Bronchial epithelial cell (primary cell): ENCODE measurements at places on chromosomes 2 and 18. TPM values are rescaled to one million over a fixed set of nuclear protein-coding genes. Genes with fewer than 3 reads are reported as not detected.

DNA sequence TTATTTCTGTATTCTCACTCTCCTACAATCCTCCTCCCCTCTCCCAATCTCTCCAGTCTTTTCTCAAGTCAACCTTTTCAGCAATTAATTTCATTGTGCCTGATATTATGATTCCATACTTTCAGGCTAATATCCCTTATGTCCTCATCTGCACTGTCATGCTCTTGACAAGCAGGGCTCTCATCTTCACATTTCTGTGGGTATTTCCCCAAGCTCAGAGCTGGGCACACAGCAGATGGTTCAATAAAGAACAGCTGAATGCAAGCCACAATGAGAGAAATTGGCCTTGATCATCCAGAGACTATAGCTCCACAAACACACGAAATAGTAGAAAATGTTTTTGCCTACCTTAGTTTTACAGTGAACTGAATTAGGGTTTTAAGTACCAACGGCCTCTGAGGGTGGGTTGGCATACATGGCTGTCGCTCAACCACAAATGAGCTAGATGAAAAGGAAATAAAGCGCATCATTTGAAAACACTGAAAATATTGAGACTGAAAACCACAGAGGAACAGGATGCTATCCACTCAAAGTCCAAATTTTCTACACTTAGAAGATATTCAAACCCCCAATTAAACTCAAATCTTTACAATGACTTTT, 47.5 kb upstream of the STAT1 start:
- DNase-seq: no peak

- DNase-seq: no peak
These were observed 3.3 kb downstream of the SH3BP4 start for GRCh38 chr2:234955091-234955591.

DNA sequence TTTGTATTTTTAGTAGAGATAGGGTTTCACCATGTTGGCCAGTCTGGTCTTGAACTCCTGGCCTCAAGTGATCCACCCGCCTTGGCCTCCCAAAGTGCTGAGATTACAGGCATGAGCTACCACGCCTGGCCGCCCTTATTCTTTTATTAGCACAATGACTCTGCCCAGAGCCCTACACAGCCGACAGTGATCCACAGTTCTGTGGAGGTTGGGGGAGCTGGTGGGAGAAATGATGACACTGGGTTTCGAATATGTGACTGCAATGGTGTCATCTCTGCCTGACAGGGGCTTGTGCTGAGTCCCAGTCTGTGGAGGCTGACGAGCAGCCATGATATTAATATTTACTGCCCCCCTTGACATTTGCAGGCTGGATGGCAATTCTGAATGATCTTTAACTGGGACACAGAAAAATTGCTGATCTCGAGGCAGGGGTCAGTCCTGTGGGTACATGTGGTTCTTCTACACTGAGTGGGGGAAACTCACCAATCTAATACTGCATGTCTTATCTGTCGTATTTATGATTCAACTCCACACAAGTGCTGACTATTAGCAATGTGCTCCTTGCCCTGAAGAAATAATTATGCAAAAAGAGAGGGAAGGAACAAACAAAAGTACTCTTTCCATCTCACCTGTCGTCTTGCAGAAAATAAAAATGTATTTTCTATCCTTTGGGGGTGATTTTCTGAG, 6.3 kb upstream of the CTAGE1 start:
- DNase-seq: no peak

DNA sequence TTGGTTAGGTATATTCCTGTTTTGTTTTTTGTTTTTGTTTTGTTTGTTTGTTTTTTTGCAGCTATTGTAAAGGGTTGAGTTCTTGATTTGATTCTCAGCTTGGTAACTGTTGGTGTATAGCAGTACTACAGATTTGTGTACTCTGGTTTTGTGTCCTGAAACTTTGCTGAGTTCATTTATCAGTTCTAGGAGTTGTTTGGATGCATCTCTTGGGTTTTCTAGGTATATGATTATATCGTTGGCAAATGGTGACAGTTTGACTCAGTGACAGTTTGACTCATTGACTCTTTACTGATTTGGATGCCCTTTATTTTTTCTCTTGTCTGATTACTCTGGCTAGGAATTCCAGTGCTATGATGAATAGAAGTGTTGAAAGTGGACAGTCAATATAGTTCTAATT, 53.7 kb downstream of the APLF start:
- no peak for DNase-seq

GRCh38 chr18:56067214-56067894, 479.4 kb upstream of the TCF4 start:
- DNase-seq: no peak

DNA sequence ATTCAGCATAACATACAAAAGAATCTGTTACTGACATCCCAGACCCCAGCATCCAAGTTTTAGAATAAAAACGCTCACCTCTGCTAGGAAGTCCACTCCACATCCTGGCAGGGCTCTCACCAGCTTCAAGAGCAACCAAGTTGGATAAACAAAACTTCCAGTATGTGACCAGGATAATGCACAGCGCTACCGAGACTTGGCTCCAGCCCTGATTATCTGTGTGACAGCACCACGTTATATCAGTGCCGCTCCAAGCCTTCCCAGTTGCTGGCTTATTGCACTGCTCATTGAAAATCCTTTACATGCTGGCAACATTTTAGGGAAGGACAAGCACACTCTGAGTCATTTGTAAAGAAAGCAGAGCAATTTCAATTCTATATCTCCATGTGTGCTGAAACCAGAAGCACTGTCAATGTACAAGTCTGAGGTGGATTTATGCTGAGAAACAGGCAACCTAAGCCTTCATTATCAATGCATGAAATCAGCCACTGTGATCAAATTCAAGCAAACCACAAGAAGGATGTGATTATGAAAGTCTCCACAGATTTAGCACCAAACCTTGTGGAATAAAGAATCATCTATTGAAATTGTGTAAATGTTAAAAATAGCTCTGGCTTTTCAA, 115.7 kb downstream of the ZNF385B start:
- no peak for DNase-seq

DNA sequence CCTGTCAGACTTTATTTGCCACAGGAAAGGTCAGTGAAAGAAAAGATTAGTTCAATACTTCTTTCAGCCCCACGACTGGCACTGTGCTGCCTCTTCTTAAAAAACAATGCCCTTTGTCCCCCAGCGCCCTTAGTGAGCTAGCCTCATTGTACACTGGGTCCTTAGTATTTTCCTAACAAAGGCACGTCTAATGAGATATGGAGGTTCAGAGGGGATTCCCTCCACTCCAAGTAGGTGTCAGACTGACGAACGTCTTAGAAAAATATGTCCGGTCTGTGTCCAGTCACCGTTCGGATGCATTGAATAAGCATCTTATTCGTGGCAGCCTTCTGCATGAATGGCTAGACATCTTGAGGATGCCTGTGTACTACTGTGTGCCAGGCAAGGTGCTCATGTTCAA, 1.1 kb downstream of the FECH start:
- peak; percentile 17 for DNase-seq

- DNase-seq: no peak
These were observed 115.2 kb downstream of the FMNL2 start for GRCh38 chr2:152450176-152450575.

DNA sequence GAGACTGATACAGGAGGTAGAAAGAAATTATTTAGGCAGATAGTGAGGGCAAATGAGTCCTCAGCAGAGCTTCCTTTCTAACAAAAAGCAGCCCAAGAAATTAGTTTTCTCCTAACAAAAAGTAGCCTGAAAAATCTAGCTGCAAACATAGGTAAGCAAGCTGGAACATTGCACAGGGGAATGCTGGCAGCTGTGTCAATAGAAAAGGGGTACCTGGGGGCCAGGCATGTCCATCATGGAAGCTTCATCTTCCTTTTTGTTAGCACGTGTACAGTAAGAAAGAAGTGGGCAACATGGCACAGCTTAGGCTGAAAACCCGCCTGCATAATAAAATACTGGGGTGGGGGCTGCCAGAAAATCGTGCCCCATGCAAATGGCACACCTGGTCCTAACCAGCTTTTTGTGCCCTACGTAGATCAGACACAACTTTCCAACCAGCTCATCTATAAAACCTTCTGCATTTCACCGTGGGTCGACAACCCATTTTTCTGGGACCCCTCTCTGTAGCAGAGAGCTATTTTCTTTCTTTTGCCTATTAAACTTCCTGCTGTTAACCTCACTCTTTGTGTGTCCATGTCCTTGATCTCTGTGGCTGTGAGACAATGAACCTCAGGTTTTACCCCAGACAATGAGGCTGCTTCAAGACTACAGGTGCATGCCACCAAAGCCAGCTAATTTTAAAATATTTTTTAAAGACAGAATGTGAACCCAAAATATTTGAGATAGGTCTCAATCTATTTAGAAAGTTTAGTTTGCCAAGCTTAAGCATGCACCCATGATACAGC, 6.6 kb upstream of the MTHFD2 start:
- DNase-seq: no peak

GRCh38 chr2:125573432-125573831, 1082.5 kb upstream of the GYPC start:
- DNase-seq: no peak

DNA sequence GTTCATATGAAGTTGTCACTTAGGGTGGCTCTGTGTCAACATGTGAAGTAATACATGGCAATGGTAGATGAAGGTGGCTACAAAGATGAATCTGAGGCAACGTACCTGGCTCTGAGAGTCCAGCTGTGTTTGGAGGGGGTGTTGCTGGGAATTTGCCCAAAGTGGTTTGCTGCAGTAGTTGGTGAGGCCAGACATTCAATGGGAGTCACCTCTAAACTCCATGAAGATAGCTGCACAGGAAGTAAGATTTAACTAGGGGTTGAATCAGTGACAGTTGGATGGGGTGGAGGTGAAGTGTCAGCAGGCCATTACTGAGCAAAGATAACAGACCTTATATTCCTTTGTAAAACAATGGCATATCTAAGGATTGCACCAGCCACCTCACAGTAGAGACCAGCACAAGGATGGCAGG, 71.8 kb downstream of the NUP35 start:
- DNase-seq: no peak

Gene VIL1
- total RNA-seq: not detected in 2 replicates

Gene C1GALT1C1L
- not detected in 2 replicates for total RNA-seq

Gene SLC5A7
- not detected in 2 replicates for total RNA-seq

Gene MROH2A
- not detected in 2 replicates for total RNA-seq

Gene DSG2
- total RNA-seq: 91.5 and 110 TPM in 2 replicates

Gene ACMSD
- total RNA-seq: not detected in 2 replicates

Gene PTPN2
- total RNA-seq: 47.9 and 50.1 TPM in 2 replicates

Gene FEV
- total RNA-seq: not detected in 2 replicates
